ENCODE measurements at places on chromosomes 1 and 21. TPM values are rescaled to one million over a fixed set of nuclear protein-coding genes. Genes with fewer than 3 reads are reported as not detected.

SCNM1 gene
- total RNA-seq: 33.3 TPM

ANGPTL1 gene
- total RNA-seq: 16.4 TPM

NUP210L gene
- 0.13 TPM for total RNA-seq

BTG3 gene
- 20.5 TPM for total RNA-seq

RORC gene
- total RNA-seq: not detected

COL24A1 gene
- total RNA-seq: 0.87 TPM

C1orf115 gene
- 5.1 TPM for total RNA-seq

OPTC gene
- not detected for total RNA-seq

CLEC20A gene
- not detected for total RNA-seq

CELA2B gene
- total RNA-seq: not detected

HTR6 gene
- total RNA-seq: 0.13 TPM

MAP1LC3C gene
- total RNA-seq: not detected

TMEM63A gene
- total RNA-seq: 20.5 TPM

SPATA1 gene
- total RNA-seq: 0.92 TPM

GSTM1 gene
- 11.4 TPM for total RNA-seq

MAP3K21 gene
- not detected for total RNA-seq

TBX15 gene
- 0.25 TPM for total RNA-seq

XCL2 gene
- not detected for total RNA-seq

ZBTB21 gene
- total RNA-seq: 6.5 TPM

SMCP gene
- not detected for total RNA-seq

KDM5B gene
- 49.5 TPM for total RNA-seq

LAD1 gene
- total RNA-seq: not detected

NEXN gene
- 26.5 TPM for total RNA-seq

PRELP gene
- total RNA-seq: 2.7 TPM

OLIG2 gene
- not detected for total RNA-seq

ORC1 gene
- total RNA-seq: 5.7 TPM

BCAS2 gene
- total RNA-seq: 41.9 TPM

All from aortic smooth muscle cell (primary cell).